ENCODE measurements at places on chromosomes 2 and 18.

- DNase-seq, result peak; percentile 74
Measured at GRCh38 chr18:21110713-21111345, 784 bp downstream of the ROCK1 start.

- DNase-seq, result no peak
Measured at GRCh38 chr2:119674711-119675500, 4.1 kb upstream of the TMEM177 start.

DNA sequence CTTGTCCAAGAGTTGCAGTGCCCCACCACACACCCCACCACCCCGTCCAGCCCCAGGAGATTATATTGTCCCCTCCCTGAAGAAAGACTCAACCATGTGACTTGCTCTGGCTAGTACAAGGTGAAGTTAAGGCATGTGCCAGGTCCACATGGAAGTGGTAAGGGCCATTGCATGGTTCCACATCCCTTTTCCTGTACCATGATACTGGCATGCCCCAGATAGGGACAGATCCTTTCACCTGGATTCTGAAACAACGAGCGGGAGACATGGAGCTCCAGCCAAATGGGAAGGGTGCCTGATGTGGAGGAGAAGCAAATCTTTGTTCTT lies 141.5 kb upstream of the APCDD1 start:
- no peak for DNase-seq

- peak; percentile 70 for DNase-seq
Measured at GRCh38 chr18:12882453-12883371, 1.3 kb downstream of the PTPN2 start.

DNA sequence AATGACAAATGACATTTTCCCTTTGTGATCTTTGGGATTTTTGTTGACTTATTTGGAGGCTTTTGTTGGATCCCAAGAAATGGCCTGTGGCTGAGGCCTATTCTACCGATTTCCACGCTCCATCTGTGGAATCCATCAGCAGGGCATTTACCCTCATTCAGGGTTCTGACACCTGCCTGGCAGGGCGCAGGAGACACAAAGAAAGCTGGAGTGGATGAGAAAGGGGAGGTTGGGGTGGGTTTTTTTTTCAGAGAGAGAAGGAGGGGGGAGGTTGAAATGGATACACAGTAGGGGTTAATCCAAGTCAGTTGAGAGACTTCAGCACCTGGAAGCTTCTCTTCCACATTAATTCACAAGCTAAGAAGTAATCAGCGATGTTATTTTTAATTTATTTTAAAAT lies 59.7 kb downstream of the PAX3 start:
- DNase-seq, result no peak

DNA sequence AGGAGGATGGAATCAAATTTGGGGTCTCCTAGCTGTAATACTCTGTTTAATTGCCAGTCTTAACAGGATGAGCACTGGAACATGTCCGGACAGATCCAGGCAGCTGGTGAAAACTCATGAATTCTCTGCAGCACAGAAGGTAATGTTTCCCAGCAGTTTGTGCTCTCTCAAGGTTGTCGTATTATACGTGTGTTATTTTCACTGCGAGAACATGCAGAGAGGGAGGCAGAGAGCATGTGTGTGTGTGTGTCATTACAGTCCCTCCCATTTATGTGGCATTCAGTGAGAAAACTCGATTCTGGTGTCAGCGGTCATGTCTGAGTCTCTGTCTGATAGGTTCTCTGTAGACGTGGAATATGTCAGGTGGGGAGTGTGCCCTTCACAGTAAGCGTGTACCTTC lies 150.2 kb upstream of the POU3F3 start:
- no peak for DNase-seq

- DNase-seq, result no peak
Measured at GRCh38 chr2:134491771-134492441, 226.9 kb downstream of the TMEM163 start.

DNA sequence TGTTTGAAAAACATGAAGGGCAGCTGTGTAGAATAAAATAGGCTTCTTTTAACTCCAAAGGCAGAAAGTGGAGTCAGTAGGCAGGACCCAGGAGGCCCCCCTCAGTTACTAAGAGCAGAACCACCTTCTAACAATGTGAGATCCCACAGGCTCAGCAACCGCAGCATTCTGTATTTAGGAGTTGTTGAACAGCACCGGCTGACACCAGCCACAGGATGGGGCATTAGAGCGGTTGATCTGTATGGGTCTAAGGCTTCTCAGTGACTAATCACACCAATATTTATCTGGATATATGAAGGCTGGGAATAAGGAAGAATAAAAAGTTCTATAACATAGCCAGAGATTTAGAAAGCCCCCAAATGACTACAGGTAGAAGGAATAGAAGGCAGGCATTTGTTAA lies 51.7 kb downstream of the MYO5B start:
- DNase-seq, result no peak

DNA sequence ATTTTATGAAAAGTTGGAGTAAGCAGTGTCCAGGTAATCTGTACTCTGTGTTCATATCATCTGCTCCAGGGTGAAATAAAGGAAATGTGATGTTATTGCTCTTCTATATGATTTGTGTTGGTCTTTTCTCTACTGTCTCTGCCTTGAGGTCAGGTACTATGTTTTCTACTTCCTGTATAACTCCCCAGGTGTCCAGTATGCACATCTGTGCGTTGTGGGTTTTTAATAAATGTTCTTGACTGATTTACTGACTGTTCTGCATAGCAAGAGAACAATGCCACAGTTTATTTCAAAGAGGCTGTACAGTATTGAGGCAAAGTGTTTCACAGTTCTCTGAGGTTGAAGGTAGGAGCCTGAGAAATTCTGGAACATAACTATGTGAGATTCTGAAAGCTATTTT lies 89.7 kb downstream of the BABAM2 start:
- DNase-seq, result no peak

- no peak for DNase-seq
Measured at GRCh38 chr2:113922784-113923183, 32.9 kb downstream of the ACTR3 start.

DNA sequence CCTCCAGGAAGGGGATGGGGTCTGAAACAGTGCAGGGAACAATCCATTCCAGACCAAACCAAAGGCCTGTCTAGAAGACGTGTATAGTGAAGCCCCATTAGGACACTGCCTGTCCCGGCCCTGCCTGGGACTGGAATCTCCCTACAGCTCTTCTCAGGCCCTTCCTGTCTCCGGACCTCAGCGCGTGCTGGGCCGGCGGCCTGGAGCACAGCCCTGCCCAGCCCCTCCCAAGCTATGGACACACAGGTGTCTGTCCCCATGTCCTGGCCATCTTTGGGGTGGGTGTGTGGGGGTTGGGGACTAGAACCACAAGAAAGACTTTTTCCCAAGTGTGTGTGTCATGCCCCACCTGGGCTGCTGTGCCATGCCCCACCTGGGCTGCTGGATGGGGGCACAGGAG lies 51.8 kb downstream of the KIF1A start:
- no peak for DNase-seq

GRCh38 chr2:198324071-198324470 lies 519.7 kb downstream of the PLCL1 start:
- no peak for DNase-seq

DNA sequence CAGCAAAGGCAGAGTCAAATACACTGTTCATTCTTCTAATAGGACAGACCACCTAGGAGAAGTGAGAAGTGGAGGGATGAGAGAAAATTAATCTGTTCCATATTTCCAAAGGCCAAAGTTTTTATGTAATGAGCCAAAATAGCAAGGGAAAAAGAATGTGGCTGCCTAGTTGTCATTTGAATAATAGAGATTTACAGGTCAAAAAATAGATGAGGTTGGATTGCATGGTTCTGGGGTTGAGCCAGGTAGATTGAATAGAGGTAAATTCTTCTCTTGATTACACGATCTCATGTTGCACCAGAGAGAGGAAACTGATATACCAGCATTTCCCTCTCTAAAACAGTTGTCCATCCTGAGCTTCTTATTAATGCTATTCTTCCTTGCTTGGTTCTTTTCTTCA lies 325.8 kb downstream of the CCDC178 start:
- DNase-seq, result no peak

DNA sequence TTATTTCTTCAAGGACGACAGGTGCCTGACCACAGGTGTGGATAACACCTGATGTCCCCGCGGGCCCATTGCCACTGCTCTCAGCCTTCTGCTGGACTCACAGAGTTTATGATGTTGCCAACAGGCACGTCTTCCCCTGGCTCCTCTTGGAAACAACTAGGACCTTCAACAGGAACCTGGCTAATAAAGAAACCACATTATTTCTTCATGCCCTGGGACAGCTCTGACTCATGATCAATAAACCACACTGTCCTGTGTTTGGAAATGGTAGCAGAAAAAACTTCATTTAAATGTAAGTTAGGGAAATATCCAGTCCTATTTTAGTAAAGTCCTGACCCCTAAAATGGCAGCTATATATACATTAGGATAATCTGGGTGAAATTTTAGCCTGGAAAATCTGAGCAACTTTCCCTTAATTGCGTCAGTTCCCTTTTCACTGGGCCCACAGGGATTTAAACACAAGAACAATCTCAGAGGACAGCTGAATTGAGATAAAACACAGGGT lies 158.9 kb downstream of the VAPA start:
- peak; percentile 21 for DNase-seq

GRCh38 chr18:24561369-24561965 lies 101.0 kb downstream of the HRH4 start:
- no peak for DNase-seq

DNA sequence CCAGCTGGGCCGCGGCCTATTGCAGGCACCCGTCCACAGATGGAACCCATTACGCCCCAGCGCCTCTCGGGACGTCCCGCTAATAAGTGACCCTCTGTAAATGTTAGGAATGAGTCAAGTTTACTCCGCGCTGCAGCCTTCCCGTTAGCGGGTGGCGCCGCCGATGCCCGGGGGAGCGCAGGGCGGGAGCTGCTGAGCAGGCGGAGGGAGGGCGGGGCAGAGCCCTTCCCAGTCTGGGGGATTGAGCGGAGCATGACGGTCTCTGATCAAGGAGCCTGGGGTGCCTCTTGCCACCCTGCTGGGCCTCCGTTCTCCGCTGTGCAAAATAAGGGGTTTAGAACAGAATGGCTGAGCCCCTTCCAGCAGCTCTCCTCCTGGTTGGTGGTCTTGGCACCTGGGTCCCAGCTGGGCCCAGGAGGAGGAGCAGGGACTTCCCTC lies 10.5 kb downstream of the CROCC2 start:
- DNase-seq, result no peak

DNA sequence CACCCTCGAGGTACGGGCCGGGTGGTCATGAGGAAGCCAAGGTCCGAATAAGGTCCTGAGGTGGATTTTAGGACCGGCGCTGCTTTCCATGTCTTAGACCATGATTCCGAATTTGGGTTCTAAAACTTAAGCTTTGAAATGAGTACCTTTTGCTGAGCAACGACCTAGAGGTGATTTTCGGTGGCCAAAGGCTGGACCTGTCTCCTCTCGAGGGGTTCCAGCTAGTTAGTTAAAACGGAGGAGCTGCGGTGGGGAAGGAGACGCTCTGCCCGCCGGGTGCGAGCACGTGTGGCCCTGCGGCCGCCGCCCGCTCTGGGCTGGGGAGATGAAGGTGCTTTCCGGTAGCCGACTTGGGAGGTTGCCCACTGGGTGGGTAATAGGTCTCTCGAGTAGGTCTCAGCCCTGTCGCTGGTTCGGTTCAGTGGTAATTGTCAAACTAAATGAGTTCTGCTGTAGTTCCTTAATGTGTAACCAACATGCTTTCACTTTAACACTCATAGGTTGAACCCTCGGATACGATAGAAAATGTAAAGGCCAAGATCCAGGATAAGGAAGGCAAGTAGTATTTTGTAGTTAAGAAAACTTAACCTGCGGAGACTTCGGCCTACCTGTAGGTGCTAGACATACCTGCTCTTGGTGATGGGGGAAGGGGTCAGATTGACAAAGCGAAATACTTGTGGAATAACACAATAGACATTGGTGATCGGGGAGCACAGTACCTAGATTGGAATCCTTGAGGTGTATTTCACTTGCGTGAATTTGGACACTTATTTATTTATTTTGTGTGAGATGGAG lies 572 bp downstream of the RPS27A start:
- peak; percentile 56 for DNase-seq

DNA sequence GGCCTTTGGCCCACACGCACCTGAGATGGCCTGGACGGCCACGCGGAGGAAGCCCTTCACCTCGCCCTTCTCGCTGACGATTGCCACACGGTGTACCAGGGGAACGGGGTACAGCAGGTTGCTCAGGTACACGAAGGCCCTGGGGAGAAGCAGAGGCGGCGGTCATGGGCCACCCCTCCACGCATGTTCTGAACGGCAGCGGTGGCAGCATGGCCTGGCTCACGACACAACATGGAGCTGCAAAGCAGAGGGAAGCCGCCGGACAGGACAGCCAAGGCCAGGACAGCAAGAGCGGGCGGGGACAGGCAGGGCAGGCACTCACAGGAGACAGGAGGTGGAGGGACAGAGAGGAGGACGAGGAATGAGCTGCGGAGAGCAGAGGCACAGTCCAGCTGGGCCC lies 58.7 kb downstream of the AQP12A start:
- DNase-seq, result no peak

GRCh38 chr2:11746807-11747459 lies 501 bp downstream of the LPIN1 start:
- DNase-seq, result peak; percentile 36
